Stimulated activated CD8-positive, alpha-beta memory T cell treated with anti-CD3 and anti-CD28 coated beads, Interleukin-7, amount 100 ng/mL, for 48 hours (primary cell): ENCODE measurements at places on chromosomes 1 and 21.

GRCh38 chr1:13581446-13581845, 2.2 kb upstream of the PDPN start:
- DNase-seq, result no peak

DNA sequence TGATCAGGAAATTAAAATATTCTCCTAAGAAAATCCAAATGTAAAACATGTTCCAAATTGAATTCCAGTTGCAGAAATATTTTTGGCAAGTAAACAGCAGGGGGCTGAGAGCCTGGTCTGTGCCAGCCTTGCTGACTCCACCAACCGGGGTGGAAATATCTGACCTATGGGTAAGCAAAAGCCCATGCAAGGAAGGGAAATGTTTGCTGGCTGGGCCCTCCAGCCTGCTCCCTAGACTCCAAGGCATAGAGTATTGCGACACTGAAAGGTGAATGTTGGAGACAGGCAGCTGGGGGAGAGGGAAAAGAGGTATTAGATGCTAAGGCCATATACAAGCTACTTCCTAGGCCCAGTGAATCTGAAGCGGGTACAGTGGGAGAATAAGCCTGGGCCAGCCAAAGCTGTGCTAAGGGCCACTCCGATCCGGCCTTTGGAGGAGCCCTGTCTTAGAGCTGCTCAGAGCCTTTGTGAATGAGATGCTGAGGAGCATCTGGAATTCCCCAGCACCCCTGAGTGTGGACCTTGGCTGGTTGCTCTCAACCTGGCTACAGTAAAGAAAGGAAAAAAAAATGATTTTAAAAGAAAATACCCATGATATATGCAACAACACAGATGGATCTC, 24.9 kb upstream of the ATP1B1 start:
- DNase-seq, result no peak

DNA sequence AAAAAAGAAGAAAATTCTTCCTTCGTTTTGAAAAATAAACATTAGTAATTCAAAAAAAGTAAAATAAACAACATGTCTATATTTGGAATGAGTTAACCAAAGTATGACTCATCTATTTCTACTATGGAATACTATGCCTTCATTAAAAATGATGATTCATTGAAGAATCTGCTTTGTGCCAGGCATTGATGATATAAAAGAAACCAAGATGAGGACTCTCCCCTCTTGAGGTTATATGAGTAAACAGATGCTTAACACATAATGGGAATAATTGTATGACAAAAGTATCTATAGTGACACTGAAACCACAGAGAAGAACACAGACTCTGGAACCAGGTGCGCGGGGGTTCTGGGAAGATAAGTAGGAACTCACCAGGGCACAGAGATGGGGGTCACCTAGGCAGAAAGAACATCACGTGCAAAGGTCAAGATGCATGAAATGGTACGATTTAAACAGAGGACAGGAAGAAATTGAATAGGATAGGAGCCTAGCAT, 18.8 kb downstream of the ELF3 start:
- no peak for DNase-seq

DNA sequence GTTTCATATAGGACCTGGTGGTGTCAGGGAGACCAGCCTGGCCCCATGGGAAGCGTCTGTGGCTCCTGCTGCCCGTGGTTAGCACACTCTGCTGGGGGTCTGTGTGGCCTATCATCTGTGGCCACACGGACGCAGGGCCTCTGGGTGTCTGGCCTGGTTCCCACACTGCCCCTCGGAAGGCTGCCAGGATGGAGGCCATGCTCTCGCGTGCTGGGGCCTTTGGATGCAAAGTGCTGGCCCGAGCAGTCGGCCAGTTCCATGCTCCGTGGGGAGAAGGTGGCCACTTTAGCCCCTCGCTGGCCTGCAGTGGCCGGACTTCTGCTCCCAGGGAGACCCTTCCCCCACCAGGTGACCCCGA, 20.8 kb upstream of the LRRC3 start:
- no peak for DNase-seq

DNA sequence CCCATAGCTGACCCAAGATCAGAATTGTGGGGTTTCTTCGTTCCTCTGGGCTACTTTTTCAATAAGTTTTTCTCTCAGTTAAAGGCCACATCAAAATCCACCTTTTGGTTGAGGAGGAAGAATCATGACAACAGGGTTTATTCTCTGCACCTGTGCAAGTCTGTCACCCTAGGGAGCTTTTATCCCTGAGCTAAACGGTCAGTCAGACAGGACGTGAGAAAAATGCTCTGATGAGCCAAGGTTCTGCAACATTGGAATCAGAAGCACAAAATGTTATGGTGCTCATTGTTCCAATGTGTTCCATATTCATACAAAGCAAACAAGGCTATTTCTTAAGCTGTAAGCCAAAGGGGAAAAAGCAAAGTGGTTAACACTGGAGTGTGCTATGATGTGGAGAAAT, 7.4 kb upstream of the ERICH3 start:
- no peak for DNase-seq

- DNase-seq, result no peak
Observed at GRCh38 chr1:8782001-8782620, 35.3 kb downstream of the RERE start.

GRCh38 chr1:186738926-186739325, 58.7 kb upstream of the PTGS2 start:
- no peak for DNase-seq

DNA sequence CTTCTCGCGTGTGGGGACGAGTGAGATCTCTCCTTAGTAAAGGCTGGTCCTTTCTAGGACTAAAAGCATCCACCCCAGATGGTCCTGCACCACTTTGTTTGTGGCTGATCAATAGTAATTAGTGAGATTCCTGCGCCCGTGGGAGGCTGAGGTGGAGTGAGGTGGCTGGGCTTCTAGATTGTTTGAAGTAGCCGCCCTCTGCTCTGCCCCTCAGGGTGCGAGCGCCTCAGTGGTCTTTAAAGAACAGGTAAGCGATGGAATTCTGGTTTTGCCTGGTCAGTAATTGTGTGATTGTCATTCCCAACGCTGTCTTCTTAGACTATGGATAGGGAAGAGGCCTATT, 20.7 kb downstream of the PEX14 start:
- DNase-seq, result no peak

GRCh38 chr1:61285371-61285885, 203.1 kb downstream of the NFIA start:
- DNase-seq, result no peak
